ENCODE measurements at places on chromosomes 3 and 15.

- DNase-seq, result no peak
These were observed 31.0 kb downstream of the IQCB1 start for GRCh38 chr3:121803771-121804320.

DNA sequence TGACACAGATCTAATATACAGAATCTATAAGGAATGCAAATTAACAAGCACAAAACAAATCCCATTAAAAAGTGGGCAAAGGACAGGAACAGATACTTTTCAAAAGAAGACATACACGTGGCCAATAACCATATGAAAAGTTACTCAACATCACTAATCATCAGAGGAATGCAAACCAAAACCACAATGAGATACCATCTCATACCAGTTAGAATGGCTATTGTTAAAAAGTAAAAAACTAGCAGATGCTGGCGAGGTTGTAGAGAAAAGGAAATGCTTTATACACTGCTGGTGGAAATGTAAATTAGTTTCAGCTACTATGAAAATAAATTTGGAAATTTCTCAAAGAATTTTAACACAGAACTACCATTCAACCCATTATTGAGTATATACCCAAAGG, 50.7 kb downstream of the ADAMTS17 start:
- DNase-seq, result no peak

- DNase-seq, result no peak
These were observed 5.6 kb downstream of the CEP70 start for GRCh38 chr3:138588445-138588844.

DNA sequence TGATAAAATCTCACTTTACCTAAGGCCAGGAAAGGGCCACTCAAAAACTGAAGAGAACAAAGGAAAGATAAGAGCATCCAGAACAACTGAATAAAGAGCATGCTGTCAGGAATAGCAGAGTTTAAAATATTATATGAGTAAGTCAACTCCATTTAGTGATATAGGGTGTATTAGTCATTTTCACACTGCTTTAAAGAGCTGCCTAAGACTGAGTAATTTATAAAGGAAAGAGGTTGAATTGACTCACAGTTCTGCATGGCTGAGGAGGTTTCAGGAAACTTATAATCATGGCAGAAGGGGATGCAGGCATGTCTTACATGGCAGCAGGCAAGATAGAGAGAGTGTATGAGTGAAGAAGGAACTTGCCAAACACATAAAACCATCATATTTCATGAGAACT, 778.0 kb upstream of the NECTIN3 start:
- no peak for DNase-seq

DNA sequence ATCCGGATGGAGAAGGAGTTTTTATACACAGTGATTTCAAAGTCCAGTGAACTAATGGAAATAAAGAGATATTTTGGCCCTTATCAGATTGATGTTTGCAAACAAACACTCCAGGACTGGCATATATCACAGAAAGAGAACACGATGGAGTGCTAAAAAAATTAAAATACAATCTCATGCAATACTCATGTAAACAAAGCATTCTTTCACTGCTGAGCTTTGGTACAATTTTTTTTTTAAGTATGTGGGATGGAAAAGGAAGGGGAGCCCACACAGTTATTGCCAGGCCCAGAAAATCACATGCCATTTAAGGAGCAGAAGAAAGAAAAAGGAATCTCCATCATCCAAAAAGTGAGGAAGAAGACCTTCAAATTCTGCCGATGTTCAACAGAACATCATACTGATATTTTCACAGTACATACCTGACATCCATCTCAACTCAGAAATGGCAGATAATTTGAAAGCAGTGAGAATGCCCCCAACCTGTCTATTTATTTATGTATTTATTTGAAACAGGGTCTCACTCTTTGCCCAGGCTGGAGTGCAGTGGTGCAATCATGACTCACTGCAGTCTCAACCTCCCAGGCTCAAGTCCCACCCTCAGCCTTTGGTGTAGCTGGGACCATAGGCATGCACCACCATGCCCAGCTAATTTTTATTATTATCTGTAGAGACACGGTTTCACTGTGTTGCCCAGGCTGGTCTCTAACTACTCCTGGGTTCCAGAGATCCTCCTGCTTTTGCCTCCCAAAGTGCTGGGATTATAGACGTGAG, 107.5 kb upstream of the SLC2A2 start:
- DNase-seq, result no peak

GRCh38 chr15:77045985-77046384, 24.9 kb downstream of the TSPAN3 start:
- no peak for DNase-seq

All from activated T-helper 1 cell treated with Interleukin-2 at 50 U/mL for 16 hours (primary cell).